Lower lobe of right lung (tissue), 2 donors: ENCODE measurements at places on chromosomes 7 and 10. TPM values are rescaled to one million over a fixed set of nuclear protein-coding genes. Genes with fewer than 3 reads are reported as not detected.
A peak's percentile ranks its signal among the peaks of the same experiment; 100 is the strongest.

PNLIP gene
- total RNA-seq: not detected

CTNNA3 gene
- total RNA-seq: not detected

HOXA3 gene
- 4.6 TPM for total RNA-seq

PLEKHS1 gene
- total RNA-seq: 7.0 TPM

LRRC17 gene
- total RNA-seq: 1.5 TPM

LIPJ gene
- 0.09 TPM for total RNA-seq

NUTM2A gene
- 2.3 TPM for total RNA-seq

- H3K4me3 ChIP-seq: no peak overlapping the region
- no peak overlapping the region for H3K27ac ChIP-seq
- H3K4me1 ChIP-seq: no peaks in the 10 kb centered on the region
- H3K27me3 ChIP-seq: no peaks in the 10 kb centered on the region
- DNase-seq: no peak
These were observed 9.7 kb downstream of the CAMK1D start for GRCh38 chr10:12358863-12359564.

DNA sequence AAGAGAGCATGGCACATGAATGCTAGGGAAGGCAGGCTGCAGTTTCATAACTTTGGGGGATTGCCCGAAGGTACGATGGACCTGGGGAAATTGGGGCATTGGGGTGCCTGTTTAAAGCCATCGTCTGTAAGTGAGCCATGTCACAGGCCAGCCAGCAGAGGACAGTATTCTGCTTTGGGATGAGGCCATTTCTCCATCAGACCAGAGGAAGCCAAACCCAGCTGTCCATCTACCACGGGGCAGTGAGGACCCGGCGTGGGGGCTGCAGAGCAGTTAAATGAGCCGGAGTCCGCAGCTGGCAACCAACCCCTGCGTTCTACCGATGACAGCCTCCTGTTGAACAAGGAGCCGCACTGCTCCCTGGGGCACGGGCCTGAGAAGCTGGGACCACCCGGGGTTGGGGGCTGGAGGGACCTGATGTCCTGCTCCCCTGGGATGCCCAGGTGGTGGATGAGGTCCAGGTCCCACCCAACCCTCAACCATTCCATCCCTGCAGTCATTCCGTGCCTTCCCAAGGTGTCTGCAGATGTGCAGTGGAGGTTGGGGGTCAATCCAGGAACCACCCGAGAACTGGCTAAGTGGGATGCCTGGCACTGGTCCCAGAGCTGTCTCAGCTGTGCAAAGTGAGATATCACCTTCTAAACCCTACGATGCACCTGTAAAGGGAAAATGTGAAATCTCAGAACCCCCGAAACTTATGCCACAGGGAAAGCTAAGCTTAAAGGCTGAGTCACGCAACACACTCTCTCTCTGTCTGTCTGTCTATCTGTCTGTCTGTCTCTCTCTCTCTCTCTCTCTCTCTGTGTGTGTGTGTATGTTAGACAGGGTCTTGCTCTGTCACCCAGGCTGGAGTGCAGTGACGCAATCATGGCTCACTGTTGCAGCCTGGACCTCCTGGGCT is 12.1 kb upstream of the RHBDD2 start:
- H3K27me3 ChIP-seq: no peaks in the 10 kb centered on the region
- no peak overlapping the region for H3K27ac ChIP-seq
- H3K36me3 ChIP-seq: no peaks in the 10 kb centered on the region
- peak; percentile 71 for DNase-seq
- H3K4me3 ChIP-seq: no peak overlapping the region

DNA sequence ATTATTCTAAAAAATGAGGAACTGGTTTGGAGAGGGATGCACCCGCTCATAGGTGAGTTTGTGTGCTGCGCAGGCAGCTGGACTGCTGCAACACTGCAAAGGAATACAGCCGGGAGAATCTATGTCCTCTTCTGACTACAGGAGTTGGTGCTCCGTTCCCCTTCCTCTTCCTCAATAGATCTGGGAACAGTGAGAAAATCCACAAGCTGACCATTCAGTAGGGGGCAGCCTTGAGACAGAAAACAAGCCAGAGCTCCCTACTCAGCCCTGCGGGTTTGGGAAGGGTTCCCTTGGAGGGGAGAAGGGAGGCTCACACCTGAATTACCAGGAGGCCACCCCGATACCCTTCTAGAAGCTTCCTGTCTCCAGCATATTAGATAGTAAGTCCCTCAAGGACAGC is 87.3 kb upstream of the FOXI2 start:
- no peaks in the 10 kb centered on the region for H3K4me1 ChIP-seq
- no peak overlapping the region for H3K27ac ChIP-seq
- no peak for DNase-seq
- no peaks in the 10 kb centered on the region for H3K36me3 ChIP-seq

GRCh38 chr10:8325024-8325980 is 270.8 kb downstream of the GATA3 start:
- no peaks in the 10 kb centered on the region for H3K27me3 ChIP-seq
- no peak for DNase-seq
- no peak overlapping the region for H3K27ac ChIP-seq
- no peaks in the 10 kb centered on the region for H3K36me3 ChIP-seq
- no peak overlapping the region for H3K4me3 ChIP-seq
- no peaks in the 10 kb centered on the region for H3K4me1 ChIP-seq

- H3K27me3 ChIP-seq: no peaks in the 10 kb centered on the region
- H3K27ac ChIP-seq: no peak overlapping the region
- no peaks in the 10 kb centered on the region for H3K4me1 ChIP-seq
- H3K36me3 ChIP-seq: no peaks in the 10 kb centered on the region
- no peak overlapping the region for H3K4me3 ChIP-seq
- DNase-seq: no peak
These were observed 42.6 kb downstream of the KIF20B start for GRCh38 chr10:89744026-89744425.

DNA sequence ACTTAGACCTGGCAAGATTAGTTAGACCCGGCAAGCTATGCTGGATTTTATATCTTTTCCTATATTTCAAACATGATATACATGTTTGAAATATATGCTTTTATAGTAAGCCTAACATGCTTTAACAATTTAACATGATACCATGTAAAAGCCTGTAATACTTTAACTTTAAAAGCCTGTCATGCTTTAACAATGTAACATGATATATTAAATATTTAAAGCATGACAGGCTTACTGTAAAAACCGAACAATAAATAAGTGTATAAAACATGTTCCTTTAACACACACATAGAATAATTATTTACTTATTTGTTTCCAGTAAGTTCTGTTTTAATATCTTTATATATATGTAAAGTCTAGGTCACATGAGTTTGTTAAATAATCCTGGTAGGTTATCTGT is 65.4 kb downstream of the SLC25A40 start:
- no peak overlapping the region for H3K27ac ChIP-seq
- no peaks in the 10 kb centered on the region for H3K27me3 ChIP-seq
- no peak for DNase-seq
- H3K4me1 ChIP-seq: no peaks in the 10 kb centered on the region
- no peak overlapping the region for H3K4me3 ChIP-seq

GRCh38 chr10:31646519-31646918 is 282.1 kb downstream of the ARHGAP12 start:
- no peak for DNase-seq
- H3K27ac ChIP-seq: no peak overlapping the region
- H3K4me1 ChIP-seq: no peaks in the 10 kb centered on the region
- H3K4me3 ChIP-seq: no peak overlapping the region
- H3K36me3 ChIP-seq: no peaks in the 10 kb centered on the region

GRCh38 chr7:77328669-77329068 is 87.5 kb downstream of the GSAP start:
- peaks cover 9% of the 10 kb centered on the region for H3K36me3 ChIP-seq
- no peak overlapping the region for H3K27ac ChIP-seq
- DNase-seq: no peak
- peaks cover 55% of the 10 kb centered on the region for H3K4me1 ChIP-seq
- no peak overlapping the region for H3K4me3 ChIP-seq

- H3K4me1 ChIP-seq: no peaks in the 10 kb centered on the region
- H3K27ac ChIP-seq: no peak overlapping the region
- H3K4me3 ChIP-seq: no peak overlapping the region
These were observed 1249.1 kb downstream of the TYW1 start for GRCh38 chr7:68245688-68246087.

DNA sequence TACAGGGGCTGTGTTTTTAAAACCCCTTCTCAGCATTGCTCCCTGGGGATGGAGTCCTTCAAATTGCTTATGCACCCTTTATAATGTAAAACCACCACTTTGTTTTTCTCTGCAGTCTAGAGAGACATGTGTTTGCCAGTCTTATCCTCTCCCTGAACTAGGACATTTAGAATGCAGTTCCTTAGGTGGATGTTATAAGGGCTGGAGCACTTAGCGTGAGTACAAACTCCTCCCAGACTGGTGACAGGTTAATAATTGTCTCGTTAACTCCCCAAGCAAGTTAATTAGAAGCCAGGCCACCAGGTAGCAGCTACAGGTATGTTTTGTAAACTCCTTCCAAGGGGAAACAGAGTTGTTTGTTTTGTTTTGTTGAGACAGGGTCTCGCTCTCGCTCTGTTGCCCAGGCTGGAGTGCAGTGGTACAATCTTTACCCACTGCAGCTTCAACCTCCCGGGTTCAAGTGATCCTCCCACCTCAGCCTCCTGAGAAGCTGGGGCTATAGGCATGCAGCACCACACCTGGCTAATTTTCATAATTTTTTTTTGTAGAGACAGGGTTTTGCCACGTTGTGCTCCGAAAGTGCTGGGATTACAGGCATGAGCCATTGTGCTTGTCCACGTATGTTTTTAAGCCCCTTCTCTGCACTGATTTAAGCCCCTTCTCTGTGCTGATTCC is 100.2 kb downstream of the FAM107B start:
- DNase-seq: no peak
- no peaks in the 10 kb centered on the region for H3K27me3 ChIP-seq
- no peak overlapping the region for H3K27ac ChIP-seq

- DNase-seq: no peak
- H3K4me3 ChIP-seq: no peak overlapping the region
- H3K27me3 ChIP-seq: no peaks in the 10 kb centered on the region
- no peaks in the 10 kb centered on the region for H3K4me1 ChIP-seq
- H3K36me3 ChIP-seq: no peaks in the 10 kb centered on the region
- no peak overlapping the region for H3K27ac ChIP-seq
These were observed 511.7 kb downstream of the PLXDC2 start for GRCh38 chr10:20327954-20328353.
